ENCODE measurements at places on chromosomes 1 and 21. TPM values are rescaled to one million over a fixed set of nuclear protein-coding genes. Genes with fewer than 3 reads are reported as not detected.

Gene VANGL2
- total RNA-seq = under 0.01 TPM

Gene WDR26
- 34.6 TPM for total RNA-seq

Gene TMCO2
- total RNA-seq = not detected

Gene GJA5
- total RNA-seq = not detected

Gene SYDE2
- 1.0 TPM for total RNA-seq

Gene E2F2
- total RNA-seq = 6.6 TPM

Gene LAMC1
- total RNA-seq = 383 TPM

Gene NHLH1
- total RNA-seq = 0.13 TPM

Gene AGT
- 0.19 TPM for total RNA-seq

Gene TTC24
- not detected for total RNA-seq

Gene MACF1
- total RNA-seq = 261 TPM

Gene LPAR3
- total RNA-seq = not detected

Gene MIXL1
- total RNA-seq = not detected

Gene AXDND1
- total RNA-seq = 1.4 TPM

Gene CENPF
- 199 TPM for total RNA-seq

Gene SMG7
- total RNA-seq = 30.1 TPM

Gene NMNAT2
- total RNA-seq = 2.4 TPM

Gene CDC73
- 29.9 TPM for total RNA-seq

Gene SDF4
- 142 TPM for total RNA-seq

Gene AIM2
- total RNA-seq = not detected

Gene ALG14
- 2.7 TPM for total RNA-seq

Gene CELA2A
- not detected for total RNA-seq

Gene OR2T3
- not detected for total RNA-seq

Gene XCL1
- total RNA-seq = not detected

Gene LRRC38
- not detected for total RNA-seq

Gene MARK1
- not detected for total RNA-seq

Gene XPR1
- total RNA-seq = 27.0 TPM

Gene AMPD1
- total RNA-seq = not detected

Gene PLA2G2D
- total RNA-seq = not detected

Gene TAF13
- total RNA-seq = 67.0 TPM

Gene THEM5
- total RNA-seq = not detected

Gene CACNA1S
- 0.17 TPM for total RNA-seq

Gene CFHR2
- total RNA-seq = not detected

Gene VCAM1
- total RNA-seq = 0.51 TPM
